Activated T-helper 1 cell treated with anti-CD3 and anti-CD28 coated beads, Interleukin-12 subunit alpha, Interleukin-12 subunit beta, Interleukin-2, Interleukin-4 antibody, amounts not matched to agents 30 ng/mL and 10 ng/mL and 1 ng/mL, durations not matched to agents 14 hours and 24 hours and 36 hours (primary cell): ENCODE measurements at places on chromosomes 3 and 15. TPM values are rescaled to one million over a fixed set of nuclear protein-coding genes. Genes with fewer than 3 reads are reported as not detected.
A peak's percentile ranks its signal among the peaks of the same experiment; 100 is the strongest.

The ZBTB20 gene
- 3.4 and 4.1 TPM in 2 replicates for total RNA-seq

The RGMA gene
- total RNA-seq, result 0.34 and 0.54 TPM in 2 replicates

The ATP13A5 gene
- not detected in 2 replicates for total RNA-seq

The ZDHHC19 gene
- 0.36 TPM in 1 of 2 replicates, not detected in the other for total RNA-seq

The CTXND1 gene
- not detected in 2 replicates for total RNA-seq

The MORC1 gene
- total RNA-seq, result not detected in 2 replicates

The WDR76 gene
- total RNA-seq, result 71.1 and 75.2 TPM in 2 replicates

The TIPIN gene
- total RNA-seq, result 49.2 and 56.0 TPM in 2 replicates

DNA sequence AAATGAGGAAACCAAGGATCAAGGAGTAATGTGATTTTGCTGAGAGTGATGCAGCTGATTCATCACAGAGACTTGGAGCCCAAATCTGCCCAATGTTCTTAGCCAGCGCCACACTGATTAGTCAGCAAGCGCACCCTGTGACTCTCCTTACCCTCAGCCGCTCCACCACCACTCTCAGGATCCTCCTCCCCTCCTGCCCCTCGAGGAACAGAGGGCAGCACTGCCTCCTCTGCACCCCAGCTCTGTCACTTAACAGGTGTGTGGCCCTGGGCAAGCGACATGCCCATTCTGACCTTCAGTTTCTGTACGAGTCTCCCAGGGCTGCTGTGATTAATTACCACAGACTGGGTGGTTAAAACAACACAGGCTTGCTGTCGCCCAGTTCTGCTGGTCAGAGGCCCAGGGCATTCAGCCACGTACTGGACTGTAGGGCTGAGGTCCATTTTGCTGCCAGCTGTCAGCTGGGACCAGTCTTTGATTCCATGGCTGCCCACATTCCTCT is 36.1 kb upstream of the HRH1 start:
- DNase-seq, result no peak
- no peak overlapping the region for H3K27ac ChIP-seq
- no peak overlapping the region for H3K4me3 ChIP-seq
- no peaks in the 10 kb centered on the region for H3K4me1 ChIP-seq
- peaks cover 5% of the 10 kb centered on the region for H3K27me3 ChIP-seq

DNA sequence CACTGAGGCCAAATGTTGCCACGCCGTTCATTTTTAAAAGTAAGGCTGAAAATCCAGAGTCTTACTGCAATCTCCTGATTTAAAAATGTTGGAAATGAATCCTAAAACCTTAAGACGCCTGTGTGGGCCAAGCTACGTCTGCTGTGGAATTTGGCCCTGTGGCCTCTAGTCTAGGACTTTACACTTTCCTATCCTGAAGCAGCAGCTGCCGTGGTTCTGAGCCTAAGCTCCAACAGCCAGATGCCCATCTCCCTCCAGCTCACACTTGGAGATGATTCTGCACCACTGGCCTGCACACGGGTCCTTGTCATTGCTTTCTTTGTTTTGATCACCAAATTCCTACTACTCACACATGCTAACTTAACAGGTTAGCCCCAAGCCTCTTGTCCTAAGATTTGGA is 286.4 kb upstream of the LYSMD4 start:
- H3K4me1 ChIP-seq, result no peaks in the 10 kb centered on the region
- no peak overlapping the region for H3K4me3 ChIP-seq
- H3K36me3 ChIP-seq, result no peaks in the 10 kb centered on the region
- H3K27ac ChIP-seq, result no peak overlapping the region

DNA sequence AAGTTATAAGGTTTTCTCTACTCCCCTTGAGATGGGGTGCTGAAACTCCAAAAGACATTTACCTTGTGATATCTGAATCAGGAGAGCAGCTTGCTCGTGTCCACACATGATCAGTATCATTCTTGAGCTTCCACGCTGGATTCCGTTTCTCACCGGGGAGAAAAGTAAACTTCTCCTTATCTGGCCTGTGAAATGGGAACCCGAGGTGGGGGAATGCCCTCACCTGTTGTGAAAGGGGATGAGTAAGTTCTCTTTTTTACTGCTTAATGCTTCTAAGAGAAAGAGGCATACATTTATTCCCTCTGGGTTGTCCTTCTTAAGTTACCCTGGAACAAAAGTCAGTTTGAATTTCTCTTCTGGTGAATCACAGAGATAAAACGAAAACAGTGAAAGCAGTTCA is 440.5 kb upstream of the ADAMTS9 start:
- H3K27me3 ChIP-seq, result no peaks in the 10 kb centered on the region
- DNase-seq, result no peak
- H3K4me1 ChIP-seq, result no peaks in the 10 kb centered on the region
- H3K4me3 ChIP-seq, result no peak overlapping the region
- H3K36me3 ChIP-seq, result no peaks in the 10 kb centered on the region

- H3K27ac ChIP-seq, result peak overlapping the region; percentile 99
- peaks cover 29% of the 10 kb centered on the region for H3K36me3 ChIP-seq
- H3K27me3 ChIP-seq, result no peaks in the 10 kb centered on the region
- DNase-seq, result no peak
These were observed 6.8 kb upstream of the TRIM69 start for GRCh38 chr15:44729408-44730127.

GRCh38 chr3:135009014-135009413 is 214.0 kb downstream of the EPHB1 start:
- H3K27me3 ChIP-seq, result no peaks in the 10 kb centered on the region
- no peaks in the 10 kb centered on the region for H3K4me1 ChIP-seq
- no peak overlapping the region for H3K27ac ChIP-seq
- H3K4me3 ChIP-seq, result no peak overlapping the region
- no peaks in the 10 kb centered on the region for H3K36me3 ChIP-seq

DNA sequence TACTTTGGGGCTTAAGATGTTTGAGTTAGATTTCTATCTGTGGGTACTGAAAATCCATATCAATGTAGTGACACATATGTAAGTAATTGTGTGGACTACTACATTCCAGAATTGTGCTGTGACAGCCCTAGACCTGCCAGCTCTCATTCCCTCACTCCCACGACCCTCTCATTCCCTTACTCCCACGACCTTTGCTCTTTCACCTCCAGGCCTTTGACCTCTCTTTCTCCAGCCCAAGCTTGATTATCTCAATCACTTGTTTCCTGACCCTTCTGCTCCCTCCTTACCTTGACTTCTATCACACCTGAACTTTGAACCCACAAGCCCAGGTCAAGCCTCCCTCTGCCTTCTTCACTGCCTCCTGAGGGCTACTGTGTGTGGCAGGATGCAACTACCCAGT is 3.6 kb upstream of the RUVBL1 start:
- no peak overlapping the region for H3K4me3 ChIP-seq
- H3K27me3 ChIP-seq, result peaks cover 10% of the 10 kb centered on the region
- peaks cover 3% of the 10 kb centered on the region for H3K36me3 ChIP-seq
- H3K27ac ChIP-seq, result no peak overlapping the region
- no peak for DNase-seq

GRCh38 chr15:33612721-33613304 is 302.0 kb downstream of the RYR3 start:
- no peaks in the 10 kb centered on the region for H3K27me3 ChIP-seq
- no peaks in the 10 kb centered on the region for H3K4me1 ChIP-seq
- no peak overlapping the region for H3K4me3 ChIP-seq
- no peaks in the 10 kb centered on the region for H3K36me3 ChIP-seq
- no peak for DNase-seq
- no peak overlapping the region for H3K27ac ChIP-seq

GRCh38 chr3:166100730-166101129 is 263.5 kb upstream of the BCHE start:
- no peaks in the 10 kb centered on the region for H3K4me1 ChIP-seq
- no peaks in the 10 kb centered on the region for H3K27me3 ChIP-seq
- no peak for DNase-seq

- H3K27ac ChIP-seq, result no peak overlapping the region
- peaks cover 8% of the 10 kb centered on the region for H3K4me1 ChIP-seq
- H3K36me3 ChIP-seq, result no peaks in the 10 kb centered on the region
- H3K27me3 ChIP-seq, result peaks cover 5% of the 10 kb centered on the region
- DNase-seq, result no peak
- H3K4me3 ChIP-seq, result no peak overlapping the region
These were observed 5.7 kb upstream of the CLK3 start for GRCh38 chr15:74609938-74610301.

- H3K27me3 ChIP-seq, result peaks cover 50% of the 10 kb centered on the region
- H3K27ac ChIP-seq, result no peak overlapping the region
- H3K4me3 ChIP-seq, result no peak overlapping the region
- H3K4me1 ChIP-seq, result peaks cover 15% of the 10 kb centered on the region
- DNase-seq, result no peak
- peaks cover 2% of the 10 kb centered on the region for H3K36me3 ChIP-seq
These were observed 2.7 kb downstream of the BOC start for GRCh38 chr3:113213896-113214587.

DNA sequence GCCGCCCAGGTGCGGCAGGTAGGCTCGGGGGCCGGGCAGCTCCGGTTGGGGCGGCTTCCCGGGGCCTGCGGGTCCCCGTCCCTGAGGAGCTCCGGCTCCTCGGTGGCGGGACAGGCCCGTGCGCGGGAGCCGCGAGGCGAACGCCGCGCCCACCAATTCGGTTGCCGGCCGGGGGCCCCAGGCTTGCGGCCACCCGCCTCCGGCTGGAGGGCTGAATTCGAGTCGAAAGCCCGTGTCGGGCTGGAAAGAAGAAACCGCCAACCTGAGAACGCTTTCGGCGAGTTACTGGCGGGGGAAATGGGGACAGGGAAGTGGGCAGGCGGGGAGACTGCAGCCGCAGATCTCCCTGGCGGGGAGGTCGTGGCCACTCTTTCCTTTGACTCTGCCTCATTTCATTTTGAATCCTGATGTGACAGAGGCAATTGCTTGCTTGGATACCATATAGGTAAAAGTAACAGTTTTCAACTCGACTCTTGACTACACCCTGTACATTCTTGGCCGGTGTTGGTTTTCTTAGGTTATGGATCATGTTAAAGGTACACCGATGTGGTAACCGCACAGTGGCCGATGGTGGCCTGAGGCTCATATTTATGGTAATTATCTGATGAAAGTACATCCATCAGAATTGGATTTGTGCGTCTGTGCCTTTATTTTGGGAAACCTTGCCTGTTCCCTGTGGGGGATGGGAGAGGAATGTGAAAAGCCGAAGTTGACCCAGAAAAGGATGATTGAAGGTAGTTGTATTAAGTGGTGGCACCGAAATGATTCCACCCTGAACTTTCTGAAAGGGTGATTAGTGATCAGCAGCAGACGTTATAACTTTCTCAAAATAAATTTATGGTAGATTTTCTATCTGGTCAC is 1.7 kb downstream of the B3GNT5 start:
- peak overlapping the region; percentile 67 for H3K27ac ChIP-seq
- DNase-seq, result peak; percentile 5
- peaks cover 22% of the 10 kb centered on the region for H3K4me1 ChIP-seq
- peak overlapping the region; percentile 83 for H3K4me3 ChIP-seq
- H3K27me3 ChIP-seq, result peaks cover 10% of the 10 kb centered on the region

GRCh38 chr3:71369701-71370391 is 213.7 kb downstream of the FOXP1 start:
- peaks cover 10% of the 10 kb centered on the region for H3K4me1 ChIP-seq
- H3K4me3 ChIP-seq, result no peak overlapping the region
- peaks cover 44% of the 10 kb centered on the region for H3K27me3 ChIP-seq
- H3K36me3 ChIP-seq, result no peaks in the 10 kb centered on the region
- no peak overlapping the region for H3K27ac ChIP-seq
- DNase-seq, result no peak

DNA sequence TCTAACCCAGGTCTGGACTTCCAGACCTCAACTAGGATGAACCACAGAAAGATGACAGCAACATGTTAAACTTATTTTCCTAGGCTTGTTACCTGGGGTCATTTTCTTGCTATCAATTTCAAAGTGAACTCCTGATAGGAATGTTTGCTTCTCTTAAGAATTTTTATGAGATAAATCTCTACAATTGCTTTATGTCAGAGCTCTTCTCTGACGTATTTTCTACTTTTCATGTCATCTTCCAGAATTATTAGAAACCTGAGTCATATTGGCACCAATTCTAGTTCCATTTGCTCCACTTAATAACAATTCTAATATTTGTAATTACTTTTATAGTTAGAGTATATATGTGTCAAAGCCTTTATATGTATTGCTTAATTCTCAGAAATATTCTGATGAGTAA is 2.1 kb upstream of the IGSF10 start:
- no peaks in the 10 kb centered on the region for H3K4me1 ChIP-seq
- H3K27ac ChIP-seq, result no peak overlapping the region
- DNase-seq, result no peak
- no peak overlapping the region for H3K4me3 ChIP-seq
- H3K27me3 ChIP-seq, result peaks cover 29% of the 10 kb centered on the region
- no peaks in the 10 kb centered on the region for H3K36me3 ChIP-seq

DNA sequence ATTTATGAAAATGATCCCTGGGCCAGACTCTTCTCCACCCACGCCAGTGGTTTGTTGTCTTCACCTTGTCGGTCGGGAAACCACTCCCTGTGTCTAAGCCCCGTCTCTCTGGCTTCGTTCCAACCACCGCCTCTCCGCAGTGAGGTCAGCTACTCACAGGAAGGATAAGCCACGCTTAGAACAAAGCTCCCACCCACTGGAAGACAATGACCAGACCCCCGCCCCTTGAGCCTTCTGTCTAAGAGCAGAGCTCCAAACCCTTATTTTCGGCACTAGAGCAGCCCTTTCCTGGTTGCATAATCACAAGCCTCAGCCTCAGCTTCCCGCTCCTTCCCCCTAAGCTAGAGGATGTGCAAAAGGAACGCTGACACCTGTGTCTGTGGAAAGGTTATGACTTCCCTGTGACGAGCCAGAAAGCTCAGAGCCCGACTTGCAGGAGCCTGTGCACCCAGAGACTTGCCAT is 114.9 kb upstream of the MEF2A start:
- H3K27ac ChIP-seq, result peak overlapping the region; percentile 23
- H3K4me1 ChIP-seq, result peaks cover 39% of the 10 kb centered on the region
- peak; percentile 45 for DNase-seq
- no peaks in the 10 kb centered on the region for H3K36me3 ChIP-seq
- peak overlapping the region; percentile 57 for H3K4me3 ChIP-seq

DNA sequence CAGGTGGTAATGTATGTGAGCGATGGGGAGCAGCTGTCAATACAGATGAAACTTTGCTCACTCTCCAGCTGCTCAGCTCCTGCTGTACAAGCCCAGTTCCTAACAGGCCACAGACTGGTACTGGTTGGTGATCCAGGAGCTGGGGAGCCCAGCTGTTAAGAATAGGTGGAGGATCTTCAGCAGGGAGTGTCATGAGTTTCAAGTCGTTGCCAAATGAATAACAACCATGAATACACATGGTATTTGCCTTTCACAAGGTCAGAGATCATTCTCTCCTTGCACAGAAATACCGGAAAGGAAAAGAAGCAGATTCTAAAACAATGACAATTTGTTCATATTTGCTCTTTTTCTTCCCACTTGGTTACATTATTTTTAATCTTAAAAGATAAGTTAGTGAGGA is 5.1 kb downstream of the PLSCR1 start:
- no peaks in the 10 kb centered on the region for H3K27me3 ChIP-seq
- peak overlapping the region; percentile 63 for H3K4me3 ChIP-seq
- peak overlapping the region; percentile 45 for H3K27ac ChIP-seq
- H3K36me3 ChIP-seq, result peaks cover 47% of the 10 kb centered on the region
- no peak for DNase-seq
- H3K4me1 ChIP-seq, result peaks cover 70% of the 10 kb centered on the region

- no peak for DNase-seq
- H3K36me3 ChIP-seq, result peaks cover 9% of the 10 kb centered on the region
- no peaks in the 10 kb centered on the region for H3K27me3 ChIP-seq
These were observed 21.6 kb downstream of the SLC6A6 start for GRCh38 chr3:14423963-14424362.

GRCh38 chr3:88031642-88032077 is 27.1 kb downstream of the CGGBP1 start:
- no peak for DNase-seq
- H3K4me1 ChIP-seq, result peaks cover 39% of the 10 kb centered on the region
- H3K36me3 ChIP-seq, result peaks cover 2% of the 10 kb centered on the region
- no peaks in the 10 kb centered on the region for H3K27me3 ChIP-seq
- peak overlapping the region; percentile 86 for H3K4me3 ChIP-seq
- peak overlapping the region; percentile 71 for H3K27ac ChIP-seq

GRCh38 chr3:111769110-111769991 is 89.7 kb upstream of the PHLDB2 start:
- DNase-seq, result no peak
- H3K27ac ChIP-seq, result no peak overlapping the region
- H3K4me3 ChIP-seq, result no peak overlapping the region
- H3K27me3 ChIP-seq, result no peaks in the 10 kb centered on the region
- H3K36me3 ChIP-seq, result no peaks in the 10 kb centered on the region
